Left renal pelvis (tissue), 4 donors: ENCODE measurements at places on chromosomes 13 and 19. TPM values are rescaled to one million over a fixed set of nuclear protein-coding genes. Genes with fewer than 3 reads are reported as not detected.

The SKA3 gene
- 12.0 TPM for polyA plus RNA-seq

The ZNF497 gene
- polyA plus RNA-seq = 2.9 TPM

The PCDH17 gene
- polyA plus RNA-seq = 14.1 TPM

The KRTDAP gene
- polyA plus RNA-seq = 0.50 TPM

The CYP4F22 gene
- not detected for polyA plus RNA-seq
